Panc1 (cell line): ENCODE measurements at places on chromosomes 5 and 9.

GRCh38 chr9:15416880-15417279 is 5.8 kb upstream of the SNAPC3 start:
- no peak for DNase-seq

- no peak for DNase-seq
These were observed 279.2 kb downstream of the NSG2 start for GRCh38 chr5:174324680-174325079.

- DNase-seq, result no peak
These were observed 86.2 kb downstream of the CSNK1G3 start for GRCh38 chr5:123598028-123598689.

DNA sequence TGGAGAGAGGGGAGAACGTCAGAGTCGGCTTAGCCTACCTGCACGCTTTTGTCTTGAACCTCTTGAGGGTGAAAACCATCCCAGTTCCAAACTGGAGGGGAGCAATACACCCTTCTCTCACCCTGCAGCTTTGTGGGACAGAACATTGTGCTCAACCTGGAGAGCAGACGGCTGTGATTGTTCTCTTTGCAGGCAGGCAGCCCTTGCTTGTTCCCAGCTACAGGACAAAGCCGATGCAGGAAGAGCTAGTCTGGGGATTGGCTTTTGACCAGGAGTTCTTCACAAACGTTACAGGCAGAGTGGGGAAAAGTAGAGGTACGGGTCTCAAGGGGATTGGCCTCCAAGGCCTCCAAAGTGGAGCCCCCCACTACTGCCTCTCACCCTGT is 33.9 kb upstream of the ARHGAP26 start:
- DNase-seq, result no peak

GRCh38 chr9:8486095-8486494 is 686.5 kb upstream of the DMAC1 start:
- DNase-seq, result no peak

DNA sequence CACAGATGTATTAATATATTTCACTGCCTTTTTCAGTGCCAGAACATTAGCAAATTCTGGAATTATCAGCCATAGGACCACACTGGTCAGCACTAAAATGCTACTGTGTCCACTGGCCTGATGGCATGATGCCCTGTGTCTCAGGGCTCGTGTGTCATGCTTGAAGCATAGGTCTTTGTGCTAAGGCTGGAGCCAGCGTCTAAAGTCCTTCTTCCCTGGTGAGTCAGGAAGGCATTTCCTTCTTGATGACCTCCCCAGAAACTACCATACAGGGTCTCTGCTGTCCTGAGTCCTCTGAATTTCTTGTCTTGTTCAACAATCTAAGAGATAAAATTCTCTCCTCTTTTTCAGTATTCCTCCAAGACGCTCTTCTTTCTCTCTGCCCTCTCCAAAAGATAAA is 489.9 kb downstream of the PSAT1 start:
- no peak for DNase-seq

DNA sequence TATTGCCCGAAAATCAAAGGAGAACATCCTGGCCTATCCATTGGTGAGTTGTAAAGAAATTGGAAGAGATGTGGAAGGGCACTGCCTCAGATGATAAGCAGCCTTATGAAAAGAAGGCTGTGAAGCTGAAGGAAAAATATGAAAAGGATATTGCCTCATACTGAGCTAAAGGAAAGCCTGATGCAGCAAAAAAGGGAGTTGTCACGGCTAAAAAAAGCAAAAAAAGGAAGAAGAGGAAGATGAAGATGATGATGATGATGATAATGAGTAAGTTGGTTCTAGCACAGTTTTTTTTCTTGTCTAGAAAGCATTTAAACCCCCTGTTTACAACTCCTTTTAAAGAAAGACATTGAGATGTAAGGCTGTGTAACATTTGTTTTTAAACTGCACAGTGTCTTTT is 59.8 kb upstream of the ZBED3 start:
- DNase-seq, result no peak

DNA sequence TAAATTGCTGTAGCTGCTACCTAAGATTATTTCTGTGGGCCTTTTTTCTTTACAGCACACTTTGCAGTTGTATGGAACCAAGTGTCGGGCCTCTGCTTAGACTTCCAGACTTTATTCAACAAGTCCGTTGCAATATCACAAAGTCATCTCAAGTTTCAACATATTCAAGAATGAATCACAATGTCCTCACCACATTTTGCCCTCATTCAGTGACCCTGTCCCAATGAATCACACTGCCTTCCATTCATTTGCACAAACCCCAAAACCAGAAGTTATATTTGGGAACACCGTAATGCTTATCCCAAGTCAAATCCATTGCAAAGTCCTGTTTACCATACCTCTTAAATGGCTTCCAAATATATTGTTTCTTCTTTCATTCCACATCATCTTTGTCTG is 439.6 kb downstream of the CSNK1G3 start:
- peak; percentile 84 for DNase-seq

- no peak for DNase-seq
These were observed 93.5 kb downstream of the SSBP2 start for GRCh38 chr5:81657386-81657785.

DNA sequence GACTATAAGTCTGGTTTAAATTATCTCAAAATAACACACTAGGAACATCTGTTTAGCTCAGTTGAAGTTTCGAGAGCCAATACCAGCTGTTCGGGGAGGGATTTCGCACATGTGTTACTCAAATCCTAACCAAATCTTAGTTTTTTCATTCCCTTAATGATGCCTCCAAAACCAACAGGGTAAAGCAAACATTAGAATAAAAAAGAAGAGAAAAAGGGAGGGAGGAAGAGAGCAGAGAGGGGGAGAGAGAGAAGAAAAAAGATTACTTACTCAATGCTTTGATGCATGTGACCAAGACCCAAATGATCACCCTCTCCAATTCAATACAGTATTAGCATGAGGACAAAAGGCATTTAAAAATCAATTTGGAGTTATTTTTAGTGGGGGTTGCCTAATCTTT is 86.0 kb upstream of the NR5A1 start:
- no peak for DNase-seq

DNA sequence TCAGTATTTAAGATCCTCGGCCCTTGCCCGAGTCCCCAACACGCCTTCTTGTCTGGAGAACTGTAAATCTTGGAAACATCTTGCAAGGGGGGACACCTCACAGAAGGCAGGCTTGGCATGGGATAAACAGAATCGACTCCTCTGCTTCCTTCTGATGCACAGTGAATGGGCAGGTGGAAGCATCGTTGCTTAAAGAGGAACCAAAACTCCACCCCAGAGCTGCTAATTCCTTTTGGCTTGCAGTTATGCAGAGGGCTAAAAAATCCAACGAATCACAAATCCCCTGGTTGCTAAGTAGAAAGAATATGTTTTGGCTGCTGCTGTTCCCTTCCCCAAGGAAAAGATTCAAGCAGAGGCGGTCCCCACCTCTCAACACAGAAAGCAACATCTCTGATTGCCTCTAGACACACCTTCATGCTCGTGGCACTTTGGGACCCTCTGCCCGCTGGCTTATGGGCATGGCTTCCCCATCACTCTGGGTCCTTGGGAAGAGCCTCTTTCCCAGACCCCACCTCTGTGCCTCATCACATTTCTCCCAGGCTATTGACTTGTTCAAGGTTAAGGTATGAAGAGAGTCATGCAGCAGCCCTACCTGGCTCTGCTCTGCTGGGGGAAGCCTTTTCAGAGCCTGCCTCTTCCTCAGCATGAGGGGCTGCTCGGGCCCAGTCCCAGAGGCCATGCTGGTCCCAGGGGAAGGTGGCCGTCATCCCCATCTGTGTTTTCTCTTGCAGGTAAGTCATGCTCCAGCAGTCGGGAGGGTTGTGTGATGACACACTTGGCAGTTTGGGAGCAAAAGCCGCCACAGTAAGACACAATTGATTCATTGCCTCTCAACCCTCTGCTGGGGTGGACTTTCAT is 137.1 kb downstream of the KCNIP1 start:
- DNase-seq, result no peak

GRCh38 chr5:179889885-179890284 is 17.8 kb downstream of the TBC1D9B start:
- DNase-seq, result no peak

GRCh38 chr5:158990979-158991775 is 108.5 kb downstream of the EBF1 start:
- DNase-seq, result no peak

- DNase-seq, result no peak
These were observed 1.7 kb downstream of the CAMSAP1 start for GRCh38 chr9:135905380-135906258.

GRCh38 chr5:52043543-52043942 is 660.3 kb downstream of the ISL1 start:
- no peak for DNase-seq
